ENCODE measurements at places on chromosomes 2 and 18.

GRCh38 chr18:56461151-56461550 is 177.2 kb downstream of the TXNL1 start:
- DNase-seq = no peak

DNA sequence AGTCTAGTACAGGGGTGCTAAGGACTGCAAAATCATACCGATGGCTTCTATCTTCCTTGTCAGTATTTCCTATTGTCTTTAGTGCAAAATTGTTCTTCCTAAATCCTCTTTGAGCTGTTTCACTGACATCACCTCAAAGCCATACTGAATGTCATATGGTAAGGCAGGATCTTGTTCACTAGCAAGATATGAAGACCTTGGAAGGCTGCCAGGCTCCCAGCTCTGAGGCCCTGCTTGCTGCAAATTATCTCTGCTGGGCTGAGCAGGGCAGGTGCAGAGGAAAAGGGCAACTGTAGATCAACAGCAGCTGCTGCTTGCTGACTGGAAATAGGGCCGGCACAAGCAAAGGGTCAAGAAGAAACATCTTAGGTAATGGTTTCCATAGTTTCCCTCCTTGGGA is 58.2 kb downstream of the PMAIP1 start:
- DNase-seq = no peak

- no peak for DNase-seq
Observed at GRCh38 chr2:74864728-74865722, 31.1 kb downstream of the HK2 start.

DNA sequence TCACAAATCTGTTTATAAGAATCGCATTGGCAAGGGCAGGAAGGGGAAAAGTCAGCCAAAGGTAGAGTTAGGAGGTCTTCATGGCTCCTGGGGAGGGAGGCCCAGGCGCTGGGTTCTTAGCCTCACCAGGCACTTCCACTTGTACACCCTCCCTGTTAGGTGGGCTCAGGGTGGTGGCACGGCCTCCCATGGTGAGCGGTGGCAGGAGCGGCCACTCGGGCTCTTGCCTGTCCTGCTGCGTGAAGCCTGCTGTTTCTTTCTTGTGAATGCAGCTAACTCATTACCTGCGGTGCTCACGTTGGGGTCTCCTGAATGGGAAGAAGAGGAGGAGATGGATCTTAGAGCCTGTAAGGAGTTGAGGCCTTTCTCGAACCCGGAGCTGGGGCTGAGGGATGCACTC is 40.8 kb downstream of the TOGARAM2 start:
- no peak for DNase-seq

DNA sequence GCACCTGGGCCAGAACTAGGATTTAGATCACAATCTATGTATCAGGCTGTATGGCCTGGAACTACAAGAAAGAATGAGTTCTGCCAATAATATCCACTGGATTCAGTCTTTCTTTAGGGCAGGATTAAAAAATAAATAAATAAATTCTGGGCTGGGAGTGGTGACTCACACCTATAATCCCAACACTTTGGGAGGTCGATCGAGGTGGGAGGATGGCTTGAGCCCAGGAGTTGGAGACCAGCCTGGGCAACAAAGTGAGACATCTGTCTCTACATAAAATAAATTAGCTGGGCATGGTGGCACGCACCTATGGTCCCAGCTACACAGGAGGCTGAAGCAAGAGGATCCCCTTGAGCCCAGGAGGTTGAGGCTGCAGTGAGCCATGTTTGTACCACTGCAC is 8.1 kb downstream of the AMMECR1L start:
- DNase-seq = no peak

- no peak for DNase-seq
Observed at GRCh38 chr2:130796290-130796689, 40.4 kb upstream of the ARHGEF4 start.

DNA sequence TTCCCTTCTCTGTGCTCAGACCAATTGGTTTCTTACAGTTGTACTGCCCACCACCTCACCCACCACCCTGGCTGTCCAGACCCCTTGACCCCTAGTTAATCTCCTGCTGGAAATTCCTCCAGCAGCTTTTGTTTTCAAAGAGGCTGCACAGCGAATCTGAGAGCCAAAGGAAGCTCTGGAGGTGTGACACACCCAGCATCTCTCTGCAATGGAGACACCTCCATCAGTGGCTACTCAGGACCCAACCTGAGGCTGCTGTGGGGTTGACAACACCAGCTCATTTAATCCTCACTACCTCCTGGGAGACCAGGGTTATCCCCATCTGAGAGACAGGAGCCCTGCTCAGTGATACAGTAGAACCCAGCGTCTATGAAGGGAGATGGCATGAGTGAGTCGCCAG is 86.4 kb downstream of the BIN1 start:
- no peak for DNase-seq

GRCh38 chr2:102063487-102063911 is 71.7 kb downstream of the IL1R2 start:
- no peak for DNase-seq

DNA sequence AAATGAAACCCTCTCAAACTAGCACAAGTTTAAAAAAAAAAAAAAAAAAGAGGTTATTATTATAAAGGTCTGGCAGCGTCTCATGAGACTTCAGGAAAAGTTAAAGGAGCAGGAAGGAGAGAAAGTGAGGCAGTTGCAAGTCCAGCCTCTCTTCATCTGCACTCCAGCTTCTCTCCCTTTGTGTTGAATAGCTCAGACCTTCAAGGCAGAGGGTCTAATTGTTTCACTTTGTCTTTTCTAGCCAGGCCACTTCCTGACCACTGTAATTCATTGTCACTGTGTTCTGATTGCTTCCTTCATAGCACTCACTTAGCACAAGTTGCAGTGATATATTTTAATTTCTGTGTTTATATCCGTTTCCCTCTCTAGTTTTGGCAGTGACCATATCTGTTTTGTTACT is 99.9 kb downstream of the SPATS2L start:
- no peak for DNase-seq

DNA sequence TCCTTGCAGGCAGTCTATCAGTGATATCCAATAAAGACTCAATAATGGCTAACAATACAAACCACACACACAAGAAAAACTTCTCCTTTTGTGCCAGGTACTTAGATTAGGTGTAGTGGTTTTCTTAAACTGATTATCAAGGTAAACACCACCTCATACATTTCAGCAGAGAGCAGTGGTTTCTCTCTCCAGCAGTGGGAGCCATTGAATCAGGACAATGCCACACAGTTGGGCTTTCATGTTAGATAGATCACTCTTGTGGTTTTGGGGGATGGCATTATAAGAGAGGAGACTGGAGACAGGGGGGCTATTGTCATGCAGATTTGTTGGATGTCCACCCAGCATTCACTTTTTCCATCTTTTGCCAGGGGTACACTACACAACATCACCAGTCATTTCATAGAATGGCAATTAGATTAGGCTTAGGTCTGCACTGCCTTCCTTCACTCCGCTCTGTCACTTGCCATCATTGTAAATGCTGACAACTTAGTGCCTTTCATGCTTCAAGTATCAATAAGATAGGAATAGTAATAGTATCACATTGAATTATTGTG is 13.6 kb upstream of the IRS1 start:
- no peak for DNase-seq

DNA sequence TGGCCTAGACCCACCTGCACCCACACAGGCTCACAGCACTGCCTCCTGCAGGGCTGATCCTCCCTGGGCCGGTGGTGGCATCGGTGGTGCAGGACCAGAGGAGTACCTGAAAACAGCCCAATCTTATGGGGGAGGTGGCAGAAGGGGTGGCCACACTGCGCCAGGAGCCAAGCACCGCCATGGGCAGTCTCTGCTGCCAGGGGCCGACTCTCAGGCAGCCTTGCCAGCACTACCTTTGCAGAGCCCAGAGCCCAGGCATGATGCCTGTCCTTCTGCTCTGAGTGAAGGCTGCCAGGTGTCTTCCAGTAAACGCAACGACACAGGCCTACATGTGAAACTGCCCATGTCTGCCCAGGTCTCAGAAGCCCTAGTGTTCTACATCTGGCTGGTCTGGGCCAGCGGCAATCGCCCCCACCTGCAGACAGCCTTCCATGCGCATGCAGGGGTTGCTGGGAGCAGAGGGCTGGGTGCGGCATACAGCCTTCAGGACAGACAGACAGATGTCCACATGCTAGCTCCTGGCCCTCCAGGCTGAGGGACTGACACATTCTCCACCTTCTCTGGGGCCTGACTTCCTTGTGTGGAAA is 6.8 kb downstream of the HS6ST1 start:
- no peak for DNase-seq

- DNase-seq = no peak
Observed at GRCh38 chr2:143426296-143426695, 297.1 kb downstream of the ARHGAP15 start.

- DNase-seq = no peak
Observed at GRCh38 chr18:77481541-77481940, 231.9 kb downstream of the GALR1 start.

GRCh38 chr2:240463274-240463865 is 27.9 kb downstream of the GPC1 start:
- DNase-seq = no peak

DNA sequence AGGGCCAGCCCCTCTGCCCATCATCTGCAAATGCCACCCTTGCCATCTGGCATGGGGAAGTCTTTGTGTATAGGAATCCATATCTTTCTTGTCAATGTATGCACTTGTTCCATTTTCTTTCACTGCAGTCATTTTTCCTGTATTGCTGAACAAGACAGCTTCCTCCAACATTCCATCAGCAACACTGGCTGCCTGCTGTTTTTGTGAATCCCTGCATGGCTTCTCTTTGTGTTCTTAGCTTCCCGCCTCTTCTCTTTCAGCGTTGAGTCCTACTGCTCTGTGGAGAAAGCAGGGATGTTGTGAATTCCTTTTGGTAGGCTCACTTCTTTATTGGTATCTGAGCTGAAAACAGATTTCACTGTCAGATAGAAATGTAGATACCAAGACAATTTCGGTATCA is 150.0 kb downstream of the LPIN1 start:
- no peak for DNase-seq

- no peak for DNase-seq
Observed at GRCh38 chr2:235330775-235331451, 162.9 kb upstream of the AGAP1 start.

GRCh38 chr18:62525608-62526007 is 2.8 kb downstream of the ZCCHC2 start:
- no peak for DNase-seq

DNA sequence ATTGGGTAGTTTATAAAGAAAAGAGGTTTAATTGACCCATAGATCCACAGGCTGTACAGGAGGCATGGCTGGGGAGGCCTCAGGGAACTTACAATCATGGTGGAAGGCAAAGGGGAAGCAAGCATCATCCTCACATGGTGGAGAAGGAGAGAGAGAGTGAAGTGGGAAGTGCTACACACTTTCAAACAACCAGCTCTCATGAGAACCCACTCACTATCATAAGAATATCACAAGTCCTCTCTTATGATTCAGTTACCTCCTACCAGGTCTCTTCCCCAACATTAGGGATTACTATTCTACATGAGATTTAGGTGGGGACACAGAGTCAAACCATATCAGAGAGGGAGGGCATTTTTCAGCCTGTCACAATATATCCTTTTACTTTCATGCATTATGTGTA is 22.7 kb upstream of the DOCK10 start:
- no peak for DNase-seq

- DNase-seq = no peak
Observed at GRCh38 chr2:186276909-186277308, 209.2 kb upstream of the ZC3H15 start.

DNA sequence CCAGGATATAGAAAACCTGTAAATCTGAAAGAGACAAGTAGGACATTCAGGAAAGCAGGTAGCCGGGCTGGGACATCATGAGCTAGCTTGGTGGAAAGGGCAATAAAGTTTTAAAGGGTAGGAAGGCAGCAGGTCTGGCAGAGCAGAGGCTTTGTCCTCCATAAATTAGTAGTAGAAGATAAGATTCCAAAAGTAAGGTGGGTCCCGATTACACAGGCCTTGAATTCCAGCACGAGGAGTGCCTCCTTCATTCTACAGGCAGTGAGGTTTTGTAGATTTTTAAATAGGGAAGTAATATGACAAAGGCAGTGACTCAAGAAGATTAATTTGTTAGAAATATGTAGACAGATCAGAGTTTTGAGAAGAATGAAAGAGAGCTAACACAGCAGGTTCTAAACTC is 160.7 kb downstream of the DTNB start:
- no peak for DNase-seq

DNA sequence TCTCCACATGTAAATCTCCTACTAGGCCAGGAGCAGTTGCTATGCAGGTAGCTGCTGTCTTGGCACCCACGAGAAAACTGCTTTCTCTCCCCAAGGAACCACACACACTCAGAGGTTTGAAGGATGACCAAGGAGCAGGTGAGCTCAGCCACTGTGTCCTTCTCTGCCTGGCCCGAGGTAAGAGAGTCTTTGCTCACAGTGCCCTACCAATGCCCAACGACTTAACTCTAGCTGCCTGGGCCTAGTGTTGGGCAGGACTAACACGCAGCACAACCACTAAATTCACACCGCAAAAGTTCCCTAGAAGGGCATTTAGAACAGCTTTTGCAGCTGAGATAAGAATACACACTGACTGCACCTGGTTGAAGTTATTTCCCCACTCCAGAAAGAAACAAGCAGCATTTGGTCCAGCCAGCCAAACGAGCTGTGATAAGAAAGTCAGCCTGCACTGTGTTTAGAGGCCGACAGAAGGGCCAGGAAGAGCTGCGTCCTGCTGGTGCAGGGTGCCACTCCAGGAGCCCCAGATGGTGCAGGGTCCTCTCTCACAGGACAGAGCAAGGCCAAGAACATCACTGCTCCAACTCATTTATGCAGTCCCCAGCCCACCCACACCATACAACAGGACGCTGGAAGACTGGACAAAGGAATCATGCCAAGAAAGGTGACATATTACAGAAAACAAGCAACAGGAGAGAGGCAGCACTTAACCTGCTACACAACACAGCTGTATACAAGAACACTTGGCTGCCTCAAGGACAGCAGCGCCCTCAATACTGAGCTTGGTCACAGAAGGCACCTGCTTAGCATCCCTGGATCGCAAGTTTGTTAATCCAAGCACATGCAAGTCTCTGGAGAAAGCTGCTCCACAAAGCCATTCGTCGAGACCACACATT is 12.5 kb downstream of the HDLBP start:
- no peak for DNase-seq

DNA sequence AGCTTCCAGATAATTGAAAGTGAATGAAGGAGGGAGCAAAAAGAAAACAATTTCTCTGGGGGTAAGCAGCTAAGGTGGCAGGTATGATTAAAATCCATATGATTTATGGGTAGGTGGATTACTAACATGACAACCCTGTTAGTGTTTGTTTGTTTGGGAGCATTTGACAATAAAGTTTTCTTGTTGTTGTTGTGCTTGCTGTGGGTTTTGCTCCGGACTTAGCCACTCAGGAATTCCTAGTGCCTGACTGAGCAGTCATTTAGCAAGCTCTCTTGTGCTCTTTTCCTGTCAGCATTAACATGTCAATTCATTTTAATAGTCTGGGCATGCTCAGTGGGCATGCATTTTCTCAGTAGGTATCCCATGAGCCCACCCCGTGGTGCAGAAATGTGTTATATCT is 674.8 kb upstream of the ZEB2 start:
- no peak for DNase-seq

DNA sequence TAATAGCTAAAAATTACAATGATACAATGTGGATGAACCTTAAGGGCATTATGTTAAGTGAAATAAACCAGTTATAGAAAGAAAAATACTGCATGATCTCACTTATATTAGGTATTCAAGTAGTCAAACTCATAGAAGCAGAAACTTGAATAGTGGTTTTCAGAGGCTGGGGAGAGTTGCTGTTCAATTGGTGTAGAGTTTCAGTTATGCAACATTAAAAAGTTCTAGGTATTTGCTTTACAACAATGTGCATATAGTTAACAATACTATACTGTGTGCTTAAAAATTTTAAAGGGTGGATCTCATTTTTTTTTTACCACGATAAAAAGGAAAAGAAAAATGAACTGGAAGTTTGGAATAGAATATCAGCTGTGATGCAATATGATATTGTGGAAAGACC is 479.1 kb downstream of the SPAG16 start:
- DNase-seq = no peak
